Retina (tissue), 1 donor: ENCODE measurements at places on chromosomes 7 and 10.

GRCh38 chr7:41816111-41816510 is 113.2 kb upstream of the INHBA start:
- no peak for DNase-seq

DNA sequence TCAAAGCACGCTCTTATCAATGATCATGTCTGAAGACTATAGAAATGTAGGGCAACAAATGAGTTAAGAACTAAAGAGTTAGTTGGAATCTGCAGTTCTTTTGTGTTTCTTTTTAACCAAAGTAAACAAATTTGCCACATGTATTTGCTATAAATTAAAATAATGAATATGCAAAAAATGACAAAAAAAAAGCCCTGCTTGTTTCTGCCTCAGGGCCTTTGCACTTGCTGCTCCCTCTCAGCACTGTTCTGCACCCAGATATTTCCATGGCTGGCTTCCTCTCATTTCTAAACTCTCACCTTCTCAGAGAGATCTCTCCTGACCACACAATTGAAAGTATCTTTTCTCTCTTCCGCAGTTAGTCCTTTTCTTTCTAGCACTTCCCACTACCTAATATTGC is 181.8 kb upstream of the YAE1 start:
- no peak for DNase-seq

GRCh38 chr7:67653856-67654454 is 657.3 kb downstream of the TYW1 start:
- DNase-seq, result no peak

DNA sequence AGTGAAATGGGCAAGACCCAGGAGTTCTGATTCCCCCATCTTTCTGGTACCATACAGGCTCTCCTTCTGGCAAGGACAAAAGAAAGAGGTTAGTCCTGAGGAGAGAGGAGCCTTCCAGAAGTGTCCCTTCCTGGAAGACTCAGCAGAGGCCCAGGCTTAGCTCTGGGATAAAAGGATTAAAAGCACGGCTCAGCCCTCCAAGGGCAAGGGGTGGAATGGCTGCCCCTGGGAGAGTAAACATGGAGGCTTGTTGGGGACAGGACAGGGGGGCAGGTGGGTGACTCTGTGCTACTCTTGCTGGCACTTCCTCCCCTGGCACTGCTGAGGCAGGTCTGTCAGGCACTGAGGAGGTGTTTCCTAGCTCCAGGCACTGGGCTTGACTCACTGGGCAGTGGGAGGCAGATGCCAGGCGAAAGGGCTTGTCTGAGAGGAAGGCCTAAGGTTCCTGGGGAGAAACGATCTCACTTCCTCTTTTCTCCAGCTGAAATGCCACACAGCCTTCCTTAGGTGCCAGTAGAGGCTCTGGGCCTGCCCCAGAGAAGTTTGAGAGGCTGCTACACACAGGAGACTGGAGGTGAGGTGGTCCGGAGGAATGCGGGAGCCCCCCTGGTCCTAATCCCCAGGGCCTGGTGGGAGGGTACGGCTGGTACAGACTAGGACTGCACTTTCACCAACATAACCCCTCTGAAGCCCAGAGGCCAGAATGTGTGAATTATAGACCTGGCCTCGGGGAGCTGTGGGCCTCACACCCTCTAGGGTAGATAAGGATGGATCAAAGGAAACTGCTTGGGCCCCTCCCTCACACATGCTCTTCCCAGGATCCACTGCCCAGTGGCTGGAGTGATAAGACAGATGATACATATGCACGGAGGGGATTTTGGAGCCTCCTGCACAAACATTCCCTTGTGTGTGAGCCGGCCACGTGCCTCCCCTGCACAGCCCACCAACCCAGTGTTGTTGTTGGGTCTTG is 63.2 kb upstream of the PODXL start:
- DNase-seq, result no peak

- DNase-seq, result no peak
Observed at GRCh38 chr7:159033956-159034355, 110.7 kb downstream of the VIPR2 start.

DNA sequence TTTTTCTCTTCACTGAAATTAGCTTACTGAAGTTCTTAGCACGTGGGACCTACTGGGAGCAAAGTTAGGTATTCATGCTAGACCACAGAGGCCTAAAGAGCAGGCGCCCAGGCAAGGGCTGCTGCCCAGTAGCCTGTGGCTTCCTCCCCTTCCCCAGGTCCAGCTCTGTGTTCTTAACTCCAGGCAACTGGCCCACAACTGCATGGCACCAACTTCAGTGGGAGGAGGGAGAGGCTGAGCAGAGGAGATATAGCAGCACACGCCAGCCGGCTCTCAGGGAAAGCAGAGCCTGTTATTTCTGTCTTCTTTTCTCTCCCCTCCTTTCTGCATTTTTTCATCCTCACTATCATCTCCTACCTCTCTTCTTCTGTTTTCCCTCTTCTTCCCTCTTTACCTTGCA is 67.4 kb downstream of the PCGF5 start:
- DNase-seq, result no peak

- DNase-seq, result peak; percentile 12
Observed at GRCh38 chr10:11509036-11509435, 102.4 kb downstream of the USP6NL start.

DNA sequence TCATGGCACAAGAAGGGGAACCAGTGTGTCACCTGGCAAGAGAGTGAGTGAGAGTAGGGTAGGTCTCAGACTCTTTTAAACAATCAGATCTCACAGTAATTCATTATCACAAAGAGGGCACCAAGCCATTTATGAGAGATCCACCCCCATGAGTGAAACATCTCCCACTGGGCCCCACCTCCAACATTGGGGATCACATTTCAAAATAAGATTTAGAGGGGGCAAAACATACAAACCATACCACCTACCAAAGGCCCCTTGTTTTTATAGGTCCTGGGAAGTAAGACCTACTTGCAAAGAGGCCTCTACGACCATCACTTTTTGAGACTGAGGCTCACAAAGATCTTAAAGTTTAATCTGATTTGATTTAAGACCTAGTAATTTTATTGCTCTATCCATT is 134.9 kb downstream of the NRCAM start:
- no peak for DNase-seq

DNA sequence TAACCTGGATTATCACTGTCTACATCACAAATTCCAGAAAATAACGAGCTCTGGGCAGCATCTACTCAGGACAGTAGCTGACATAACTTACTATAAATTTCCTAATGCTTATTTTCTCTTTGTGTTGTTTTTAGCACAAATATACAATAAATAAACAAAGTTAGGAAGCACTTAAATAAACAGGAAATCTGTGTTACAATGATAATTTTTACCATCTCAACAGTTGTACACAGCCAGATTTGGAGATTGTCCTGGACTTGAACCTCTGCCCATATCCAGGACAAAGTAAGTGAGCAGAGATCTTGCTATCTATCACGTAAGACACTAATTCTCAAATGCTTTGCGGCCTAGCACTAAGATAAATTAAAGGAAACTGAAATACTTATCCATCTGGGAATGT is 48.7 kb downstream of the TSPAN12 start:
- DNase-seq, result no peak

- no peak for DNase-seq
Observed at GRCh38 chr10:100575585-100576281, 40.0 kb downstream of the HIF1AN start.

- DNase-seq, result peak; percentile 53
Observed at GRCh38 chr7:139046143-139046542, 10.3 kb upstream of the ZC3HAV1L start.

DNA sequence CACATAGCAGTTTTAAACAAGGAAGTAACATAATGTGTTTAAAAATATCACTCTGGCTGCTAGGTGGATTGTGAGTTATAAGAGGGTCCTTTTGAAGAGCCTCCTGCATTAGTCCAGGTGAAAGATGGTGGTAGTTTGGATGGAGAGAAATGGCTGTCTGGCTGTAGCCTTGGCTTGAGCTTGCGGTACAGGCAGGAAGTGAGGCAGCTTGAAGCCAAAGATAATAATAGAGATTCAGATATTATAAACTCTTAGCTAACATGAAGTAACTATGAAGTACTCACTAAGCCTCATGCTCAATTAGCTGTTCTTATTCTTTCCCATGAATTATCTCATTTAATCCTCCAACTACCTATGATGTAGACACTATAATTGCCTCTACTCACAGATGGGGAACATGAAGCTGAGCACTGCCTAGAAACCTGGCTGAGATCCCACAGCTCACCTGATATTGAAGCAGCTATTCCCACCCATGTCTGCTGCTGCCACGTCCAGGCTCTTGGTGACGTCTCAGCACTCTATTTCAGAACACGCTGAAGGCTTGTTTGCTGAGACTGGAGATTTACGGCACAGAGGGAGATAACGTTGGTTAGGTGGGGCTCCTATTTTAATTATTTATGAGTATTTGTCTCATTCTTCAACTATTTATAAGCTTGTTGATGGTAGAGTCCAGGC is 10.4 kb downstream of the C10orf120 start:
- no peak for DNase-seq

DNA sequence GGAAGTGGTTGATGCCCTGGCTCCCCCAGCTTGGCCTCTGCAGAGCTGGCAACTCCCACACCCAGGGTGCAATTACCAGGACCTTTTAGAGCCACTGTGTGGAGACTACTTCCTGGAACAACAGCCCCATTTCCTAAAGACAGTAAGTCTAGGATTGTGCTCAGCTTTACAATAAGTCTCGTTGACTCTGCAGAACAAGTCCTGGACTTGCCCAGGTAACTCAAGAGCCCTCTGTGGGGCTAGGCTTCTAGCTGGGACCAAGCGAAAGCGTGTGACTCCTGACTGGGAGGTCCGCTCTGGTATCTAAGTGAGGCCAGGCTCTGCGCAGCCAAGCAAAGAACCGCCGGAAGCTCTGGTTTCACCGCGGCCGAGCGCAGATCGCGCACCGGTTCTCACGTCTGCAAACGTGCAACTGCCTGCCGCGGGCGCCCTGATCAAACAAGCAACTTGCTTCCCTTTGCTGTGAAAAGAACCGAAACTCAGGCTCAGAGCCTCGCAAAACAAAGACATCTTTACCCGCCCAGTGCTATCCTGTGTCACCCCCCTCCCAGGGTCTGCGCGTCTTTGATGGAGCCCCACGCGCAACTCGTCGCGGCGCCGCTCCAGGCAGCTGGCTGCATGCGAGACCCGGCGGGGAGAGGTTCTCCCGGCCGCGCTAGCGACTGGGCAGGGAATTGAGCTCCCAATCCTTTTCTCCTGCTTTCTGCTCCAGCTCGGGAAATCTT is 4.4 kb upstream of the PDLIM1 start:
- DNase-seq, result peak; percentile 85

GRCh38 chr7:21749378-21749777 is 196.3 kb downstream of the CDCA7L start:
- no peak for DNase-seq

DNA sequence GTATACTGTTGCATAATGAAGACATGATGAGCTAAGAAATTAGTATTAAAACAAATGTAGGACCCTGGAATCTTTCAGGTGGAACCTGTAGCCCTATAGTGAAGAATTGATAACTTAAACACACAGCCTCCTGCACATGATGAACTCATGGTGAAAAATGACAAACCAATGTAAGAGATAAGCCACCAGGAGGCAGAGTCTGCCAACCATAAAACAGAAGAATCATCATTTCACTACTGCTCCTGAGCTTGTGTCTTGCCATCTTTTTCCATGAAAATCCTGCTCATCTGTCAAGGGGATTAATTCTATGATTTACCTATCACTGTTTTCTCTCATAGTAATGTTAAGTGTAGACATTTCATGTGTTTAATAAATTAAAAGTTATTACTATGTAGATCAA is 363.9 kb downstream of the MALRD1 start:
- DNase-seq, result peak; percentile 43

GRCh38 chr10:79436066-79436849 is 9.2 kb downstream of the ZCCHC24 start:
- DNase-seq, result no peak

DNA sequence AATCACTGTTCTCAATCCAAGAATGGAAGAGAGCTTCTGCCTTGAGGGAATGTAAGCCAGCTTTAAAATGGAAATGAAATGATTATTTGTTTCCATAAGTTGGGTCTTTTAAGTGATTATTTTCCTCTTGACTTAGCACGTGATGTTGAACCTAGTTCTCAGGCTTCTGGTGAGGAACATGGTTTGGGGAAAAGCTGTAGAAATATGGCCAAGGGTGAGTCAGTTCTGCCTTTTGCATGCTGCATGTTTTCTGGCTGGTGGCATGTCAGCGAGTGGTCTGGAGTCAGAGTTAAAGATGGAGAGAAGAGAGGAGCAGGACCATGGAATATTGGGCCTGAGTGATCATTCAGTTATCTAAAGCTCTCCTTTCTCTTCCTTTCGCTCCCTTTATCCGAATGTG is 54.0 kb downstream of the DNAH11 start:
- DNase-seq, result no peak

DNA sequence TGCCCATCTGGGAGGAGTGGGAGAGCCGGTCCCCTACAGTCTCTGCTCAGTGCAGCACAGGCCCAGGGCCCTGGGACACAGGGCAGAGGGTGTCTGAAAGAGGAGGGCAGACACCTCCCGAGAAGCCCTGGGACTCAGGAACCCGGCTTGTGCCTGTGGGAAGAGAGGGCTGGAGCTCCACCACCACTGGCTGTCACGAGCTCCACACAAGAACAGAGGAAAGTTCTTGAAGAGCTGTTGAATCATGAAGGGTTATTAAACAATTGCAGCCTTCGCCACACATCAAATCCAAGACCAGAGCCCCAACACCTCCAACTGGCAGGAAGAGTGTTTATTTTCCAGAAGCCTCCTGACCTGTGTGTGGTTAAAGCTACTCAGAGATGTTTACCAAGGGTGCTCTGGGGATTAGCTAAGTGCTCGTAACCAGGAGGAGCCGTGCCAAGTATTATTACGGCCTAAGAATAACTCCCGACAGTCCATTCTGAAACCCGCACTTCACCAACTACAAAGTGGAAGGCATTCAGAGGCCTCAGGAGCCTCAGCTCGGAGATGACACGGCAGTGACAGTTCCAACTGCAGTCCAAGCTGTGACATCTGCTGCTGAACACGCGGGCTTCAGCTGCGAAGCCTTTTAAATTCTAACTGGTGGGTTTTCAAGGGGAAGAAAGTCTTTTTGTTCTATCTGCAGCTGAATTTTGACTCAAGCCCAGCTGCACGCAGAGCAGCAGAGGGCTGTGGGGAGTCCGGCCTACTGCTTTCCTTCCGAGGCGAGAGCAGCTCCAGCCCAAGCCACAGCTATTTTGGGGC is 75.1 kb downstream of the MAD1L1 start:
- peak; percentile 64 for DNase-seq

DNA sequence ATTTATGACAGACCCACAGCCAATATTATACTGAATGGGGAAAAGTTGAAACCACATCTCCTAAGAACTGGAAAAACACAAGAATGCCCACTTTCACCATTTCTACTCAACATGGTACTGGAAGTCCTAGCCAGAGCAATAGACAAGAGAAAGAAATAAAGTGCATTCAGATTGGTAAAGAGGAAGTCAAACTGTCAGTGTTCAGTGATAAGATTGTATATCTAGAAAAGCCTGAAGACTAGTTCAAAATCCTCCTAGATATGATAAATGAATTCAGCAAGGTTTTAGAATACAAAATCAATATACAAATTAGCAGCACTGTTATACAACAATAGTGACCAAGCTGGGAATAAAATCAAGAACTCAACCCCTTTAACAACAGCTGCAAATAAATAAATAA is 6.9 kb upstream of the ZNF138 start:
- no peak for DNase-seq

DNA sequence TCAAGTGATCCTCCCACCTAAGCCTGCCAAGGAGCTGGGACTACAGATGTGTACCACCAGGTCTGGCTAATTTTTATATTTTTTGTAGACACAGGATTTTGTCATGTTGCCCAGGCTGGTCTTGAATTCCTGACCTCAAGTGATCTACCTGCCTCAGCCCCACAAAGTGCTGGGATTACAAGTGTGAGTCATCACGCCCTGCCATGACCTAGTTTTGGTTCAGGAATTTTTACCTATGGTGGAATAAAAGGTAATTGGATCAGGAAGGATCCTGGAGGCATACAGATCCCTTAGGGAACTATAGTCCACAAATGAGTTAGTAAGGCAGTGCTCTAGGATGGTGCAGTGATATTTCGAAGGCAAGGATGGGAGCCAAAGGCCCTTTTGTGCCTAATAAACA is 717.9 kb downstream of the PHTF2 start:
- no peak for DNase-seq
